ENCODE measurements at places on chromosomes 12 and 14.

DNA sequence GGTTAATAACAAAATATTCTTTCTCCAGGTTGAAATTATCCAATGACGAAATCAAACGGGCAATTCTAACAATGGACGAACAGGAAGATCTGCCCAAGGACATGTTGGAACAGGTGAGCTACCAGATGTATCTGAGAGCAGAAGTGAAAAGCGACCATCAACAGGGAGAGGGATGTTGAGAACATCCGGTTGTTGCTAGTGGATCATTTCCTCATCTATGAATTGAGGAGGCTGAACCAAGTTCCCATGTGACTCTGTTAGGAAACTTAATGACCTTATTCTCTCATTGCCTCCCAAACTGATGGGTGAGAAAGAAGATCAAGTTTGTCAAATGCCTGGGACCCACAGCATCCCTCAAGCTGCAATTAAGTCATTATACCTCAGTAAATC lies 117.7 kb downstream of the GPR135 start:
- no peak for DNase-seq

DNA sequence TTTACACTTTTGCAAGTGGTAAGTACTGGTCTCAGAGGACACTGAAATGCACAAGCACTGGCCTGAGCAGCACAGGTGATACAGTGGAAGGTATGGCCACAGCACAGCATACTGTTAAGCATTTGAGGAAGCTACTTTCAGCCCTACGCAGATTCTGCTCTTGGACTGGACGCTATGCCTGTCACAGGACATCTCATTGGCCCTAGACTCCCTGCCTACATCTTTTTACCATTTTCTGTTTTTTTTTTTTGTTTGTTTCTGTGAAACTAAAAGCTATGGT lies 144.2 kb upstream of the ABCD2 start:
- DNase-seq: no peak

DNA sequence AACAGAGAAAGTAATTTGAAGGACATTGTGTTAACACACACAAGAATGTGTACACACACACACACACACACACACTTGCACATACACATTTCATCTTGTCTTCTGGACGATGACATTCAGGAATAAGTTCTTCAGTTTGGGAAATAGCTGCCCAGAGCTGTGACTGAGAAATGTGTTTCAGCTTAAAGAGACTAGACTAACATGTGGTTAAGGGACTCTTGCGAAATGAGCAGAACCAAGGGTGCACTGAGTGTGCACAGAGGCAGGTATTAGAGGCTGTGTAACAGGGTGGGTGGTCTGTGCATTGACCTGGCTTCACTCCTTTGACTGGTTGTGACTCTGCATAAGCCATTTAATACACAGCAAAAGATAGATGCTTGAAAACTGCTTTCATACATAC lies 29.4 kb upstream of the KCNA5 start:
- DNase-seq: no peak

GRCh38 chr12:69897744-69898143 lies 72.7 kb downstream of the MYRFL start:
- peak; percentile 51 for DNase-seq

DNA sequence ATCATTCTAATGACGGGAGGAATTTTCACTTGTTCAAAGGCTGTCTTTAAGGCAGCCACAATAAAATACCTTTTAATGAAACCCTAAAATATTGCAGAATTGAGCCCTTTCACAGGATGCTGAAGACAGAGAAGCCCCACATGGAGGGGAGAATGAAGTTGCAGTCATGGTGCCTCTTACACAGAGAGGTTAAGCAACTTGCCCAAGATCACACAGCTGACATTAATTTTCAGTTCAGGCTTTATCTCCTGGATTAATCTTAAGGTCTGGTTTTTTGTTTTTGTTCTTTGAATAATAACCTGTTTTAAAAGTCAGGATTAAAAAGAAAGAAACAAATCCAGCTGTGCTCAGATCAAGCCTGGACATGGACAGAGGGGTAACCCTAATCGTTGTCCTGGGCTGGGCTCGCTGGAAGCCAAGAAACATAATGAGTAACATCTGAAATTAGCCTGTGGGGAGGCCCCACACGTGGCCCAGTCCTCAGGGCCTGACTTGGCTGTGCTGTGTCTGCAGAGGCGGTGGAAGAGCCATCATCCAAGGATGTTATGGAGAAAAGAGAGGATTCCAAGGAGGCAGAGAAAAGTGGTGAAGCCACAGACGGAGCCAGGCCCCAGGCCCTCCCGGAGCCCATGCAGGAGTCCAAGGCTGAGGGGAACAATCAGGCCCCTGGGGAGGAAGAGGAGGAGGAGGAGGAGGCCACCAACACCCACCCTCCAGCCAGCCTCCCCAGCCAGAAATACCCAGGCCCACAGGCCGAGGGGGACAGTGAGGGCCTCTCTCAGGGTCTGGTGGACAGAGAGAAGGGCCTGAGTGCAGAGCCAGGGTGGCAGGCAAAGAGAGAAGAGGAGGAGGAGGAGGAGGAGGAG lies 8.0 kb downstream of the CHGA start:
- DNase-seq: no peak

DNA sequence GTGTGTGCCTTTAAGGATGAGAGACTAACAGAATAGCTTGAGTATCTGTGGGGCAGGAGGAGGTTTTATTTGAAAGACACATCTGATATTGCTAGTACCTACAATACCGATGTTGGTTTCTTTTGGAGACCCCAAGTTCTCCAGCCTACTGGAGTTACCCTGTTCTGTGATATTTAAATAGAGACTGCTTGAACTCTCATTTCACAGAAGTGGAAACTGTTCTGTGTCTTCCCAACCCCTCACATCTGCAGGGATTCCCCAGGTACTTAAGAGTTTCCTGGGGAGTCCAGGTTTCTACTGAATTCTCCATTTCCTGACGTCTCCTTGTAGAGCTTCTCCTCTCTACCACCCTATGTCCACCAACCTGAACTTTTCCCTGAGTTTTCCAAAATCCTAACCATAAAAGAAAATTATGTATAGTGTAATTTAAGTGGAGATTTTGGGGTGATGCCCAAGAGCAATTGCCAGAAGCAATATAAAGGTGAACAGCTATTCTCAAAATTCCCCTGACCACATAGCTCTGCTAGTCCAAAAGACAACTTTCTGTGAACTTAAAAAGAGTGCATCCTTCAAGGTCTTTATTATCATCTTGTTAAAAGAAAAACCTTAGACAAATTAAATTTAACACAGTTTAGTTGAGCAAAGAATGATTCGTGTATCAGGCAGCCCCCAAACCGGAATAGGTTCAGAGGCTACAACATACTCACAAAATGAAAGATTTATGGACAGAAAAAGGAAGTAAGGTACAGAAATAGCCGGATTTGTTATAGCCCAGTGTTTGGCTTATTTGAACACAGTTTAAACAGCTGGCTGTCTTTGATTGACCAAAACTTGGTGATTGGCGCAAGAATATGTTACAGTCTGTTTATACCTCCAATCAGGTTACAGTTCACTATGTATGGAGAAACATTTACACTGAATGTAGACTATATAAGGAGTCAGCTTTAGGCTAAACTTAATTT lies 373.4 kb downstream of the NUAK1 start:
- no peak for DNase-seq

DNA sequence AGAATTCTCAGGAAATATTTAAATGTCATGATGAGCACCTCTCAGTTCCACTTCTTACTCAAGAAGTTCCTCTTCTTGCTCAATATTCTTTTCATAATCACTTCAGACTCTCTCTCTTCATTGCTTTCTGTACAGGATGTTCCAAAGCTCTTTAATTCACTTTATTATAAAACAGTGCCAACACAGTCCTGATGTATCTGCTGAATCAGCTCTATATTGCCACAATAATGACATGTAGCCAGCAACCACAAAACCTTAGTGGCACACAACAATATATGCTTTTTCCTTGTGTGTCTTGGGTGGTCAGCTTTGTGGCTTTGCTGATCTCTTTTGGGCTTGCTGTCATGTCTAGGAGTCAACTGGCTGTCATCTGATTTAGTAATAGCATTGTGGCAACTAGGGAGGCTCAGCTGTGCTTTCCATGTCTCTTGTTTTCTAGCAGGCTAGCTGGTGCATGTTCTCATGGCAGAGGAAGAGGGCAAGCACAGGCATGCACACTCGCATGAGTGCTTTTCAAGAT lies 52.8 kb upstream of the SLC2A13 start:
- DNase-seq: no peak

DNA sequence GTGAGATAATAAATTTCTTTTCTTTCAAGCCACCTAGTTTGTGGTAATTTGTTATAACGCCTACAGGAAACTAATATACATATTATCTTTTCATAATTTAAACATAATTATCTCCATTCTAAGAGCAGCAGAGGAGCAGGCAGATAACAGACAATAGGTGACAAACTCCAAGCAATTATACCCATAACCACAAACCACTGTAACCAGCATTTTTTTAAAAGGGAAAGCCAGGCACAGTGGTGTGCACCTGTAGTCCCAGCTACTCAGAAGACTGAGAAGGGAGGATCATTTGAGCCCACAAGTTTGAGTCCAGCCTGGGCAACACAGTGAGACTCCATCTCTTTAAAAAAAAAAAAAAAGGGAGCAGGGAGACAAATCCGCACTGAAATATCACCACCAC lies 54.9 kb downstream of the ATF7 start:
- no peak for DNase-seq

DNA sequence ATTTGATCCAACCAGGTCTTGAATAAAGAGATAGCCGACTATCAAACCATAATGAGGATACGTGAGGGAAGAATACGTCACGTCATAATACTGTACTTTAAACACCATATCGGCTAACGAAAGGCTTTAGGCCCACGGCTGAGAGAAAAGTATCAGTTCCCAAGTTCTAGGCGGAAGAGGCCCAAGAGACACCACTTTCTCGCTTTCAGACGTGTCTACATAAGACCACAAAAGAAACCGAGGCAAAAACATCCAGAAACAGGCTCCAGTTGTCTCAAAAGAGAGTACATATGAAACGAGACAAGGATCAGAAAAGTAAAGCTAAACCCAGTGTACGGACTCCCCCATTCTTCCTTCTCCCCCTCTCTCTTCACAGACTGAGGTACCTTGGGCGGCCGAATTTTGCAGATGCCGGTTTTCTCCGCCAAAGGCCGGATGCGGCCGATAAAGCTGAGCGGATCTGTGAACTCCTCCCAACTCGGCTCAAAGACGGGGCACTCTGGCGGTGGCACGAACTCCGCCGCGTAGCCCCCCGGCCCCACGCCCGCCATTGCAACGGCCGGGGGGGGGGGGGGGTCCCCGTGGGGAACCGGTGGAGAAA lies 479 bp downstream of the KDM5A start:
- DNase-seq: peak; percentile 32

DNA sequence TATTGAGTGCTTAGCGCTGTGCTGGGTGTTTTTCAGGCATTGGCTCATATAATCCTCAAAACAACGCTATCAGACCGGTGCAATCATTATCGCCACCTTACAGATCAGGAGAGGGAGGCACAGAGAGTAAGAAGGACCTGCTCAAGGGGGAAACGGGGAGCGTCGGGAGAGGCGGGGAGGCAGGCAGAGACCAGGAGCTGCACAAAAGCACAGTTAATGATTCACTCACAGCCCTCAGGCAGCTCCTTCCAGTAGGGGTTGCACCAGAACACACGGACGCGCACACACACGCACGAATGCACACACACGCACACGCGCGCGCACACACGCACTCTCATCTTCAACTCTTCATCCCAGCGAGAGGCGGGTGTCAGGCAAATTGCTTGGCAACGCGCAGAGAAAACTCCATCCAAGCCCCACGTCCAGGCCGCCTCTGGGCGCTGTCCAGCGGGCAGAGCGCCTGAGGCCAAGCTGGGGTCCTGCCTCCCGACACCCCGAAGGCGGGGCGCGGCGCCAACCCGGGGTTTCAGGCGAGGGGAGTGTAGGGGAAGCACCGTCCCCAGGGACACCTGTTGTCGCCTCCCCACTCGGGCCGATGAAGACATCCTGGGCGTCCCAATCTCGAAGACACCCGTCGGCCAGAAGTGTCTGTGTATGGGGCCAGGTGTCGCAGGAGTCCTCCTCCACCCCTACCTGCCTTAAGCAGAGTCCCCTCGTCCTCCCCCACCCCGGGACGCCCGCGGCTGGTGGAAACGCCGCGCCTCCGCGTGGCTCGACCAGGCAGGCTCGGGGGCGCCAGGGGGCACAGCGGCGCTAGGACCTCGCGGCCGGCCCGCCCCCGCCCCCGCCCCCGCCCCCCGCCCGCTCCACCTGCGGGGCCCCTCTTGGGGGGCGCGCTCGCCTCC lies 35.5 kb upstream of the STON2 start:
- peak; percentile 55 for DNase-seq

DNA sequence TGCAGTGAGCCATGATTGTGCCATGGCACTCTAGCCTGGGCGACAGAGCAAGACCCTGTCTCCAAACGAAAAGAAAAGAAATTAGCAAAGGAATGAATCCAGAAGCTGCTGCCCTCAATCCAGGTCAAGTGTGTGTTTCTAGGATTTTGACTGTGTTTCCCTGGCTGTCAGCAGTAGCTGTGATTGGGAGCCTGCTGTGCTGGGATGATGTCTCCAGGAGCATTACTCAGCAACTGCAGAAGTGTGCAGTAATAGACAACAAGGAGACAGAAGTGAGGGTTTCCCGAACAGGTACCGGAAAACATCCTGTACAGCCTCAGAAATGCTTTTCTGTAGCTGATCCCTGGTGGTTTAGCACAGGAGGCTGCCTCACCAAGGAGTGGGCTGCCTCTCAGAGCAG lies 492.5 kb downstream of the FUT8 start:
- DNase-seq: no peak

GRCh38 chr14:98819867-98820206 lies 452.2 kb downstream of the BCL11B start:
- no peak for DNase-seq

DNA sequence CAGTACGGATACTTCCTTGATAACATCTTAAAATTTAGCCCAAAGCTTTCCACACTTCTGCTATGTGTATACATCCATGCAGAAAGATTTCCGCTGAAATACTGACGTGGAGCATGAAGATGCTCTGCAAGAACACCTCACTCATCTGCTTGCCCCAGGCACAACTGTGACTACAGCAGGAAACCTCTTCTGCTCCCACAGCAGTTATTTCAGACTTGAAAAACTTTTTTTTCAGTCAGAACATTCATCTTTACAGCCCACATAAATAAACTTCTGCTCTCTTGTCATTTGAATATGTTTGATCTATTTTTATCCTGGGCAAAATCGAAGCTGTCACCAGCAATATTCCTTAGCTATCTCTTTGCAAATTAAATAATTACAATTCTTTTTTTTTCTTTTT lies 6.8 kb upstream of the LRIG3 start:
- peak; percentile 44 for DNase-seq

GRCh38 chr12:15700595-15700994 lies 88.6 kb downstream of the EPS8 start:
- DNase-seq: peak; percentile 33
